Activated naive CD4-positive, alpha-beta T cell treated with anti-CD3 and anti-CD28 coated beads for 36 hours (primary cell): ENCODE measurements at places on chromosomes 7 and 10. TPM values are rescaled to one million over a fixed set of nuclear protein-coding genes. Genes with fewer than 3 reads are reported as not detected.

GRID2IP gene
- total RNA-seq, result 0.10 TPM

CUZD1 gene
- 0.54 TPM for total RNA-seq

ZNF716 gene
- not detected for total RNA-seq

DNA sequence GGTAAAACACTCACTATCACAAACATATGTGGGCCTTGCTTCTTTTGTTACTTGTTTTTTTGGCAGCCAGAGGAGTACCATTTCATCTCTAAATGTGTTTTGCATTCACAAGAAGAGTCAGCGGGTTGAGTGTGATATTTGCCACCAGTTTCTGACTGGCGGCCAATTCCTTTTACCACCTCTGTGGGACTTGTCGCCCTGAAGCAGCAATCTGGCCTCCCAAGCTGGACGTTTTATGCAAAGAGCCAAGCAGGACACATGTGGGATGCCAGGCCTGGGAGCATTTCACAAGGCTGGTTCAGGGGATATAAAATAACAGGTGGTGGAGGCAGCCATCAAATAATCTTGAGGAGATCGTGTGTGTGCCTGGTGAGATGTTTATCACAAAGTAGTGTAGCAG lies 61.8 kb upstream of the TRIL start:
- H3K4me3 ChIP-seq, result no peak overlapping the region
- no peaks in the 10 kb centered on the region for H3K4me1 ChIP-seq
- no peaks in the 10 kb centered on the region for H3K27me3 ChIP-seq
- no peak overlapping the region for H3K27ac ChIP-seq
- no peaks in the 10 kb centered on the region for H3K36me3 ChIP-seq

GRCh38 chr7:132355048-132355447 lies 221.2 kb downstream of the PLXNA4 start:
- no peak for DNase-seq
- H3K36me3 ChIP-seq, result no peaks in the 10 kb centered on the region
- no peaks in the 10 kb centered on the region for H3K4me1 ChIP-seq

GRCh38 chr10:58909881-58910280 lies 266.6 kb upstream of the PHYHIPL start:
- H3K36me3 ChIP-seq, result no peaks in the 10 kb centered on the region
- H3K27ac ChIP-seq, result no peak overlapping the region
- H3K4me3 ChIP-seq, result no peak overlapping the region
- H3K4me1 ChIP-seq, result no peaks in the 10 kb centered on the region

DNA sequence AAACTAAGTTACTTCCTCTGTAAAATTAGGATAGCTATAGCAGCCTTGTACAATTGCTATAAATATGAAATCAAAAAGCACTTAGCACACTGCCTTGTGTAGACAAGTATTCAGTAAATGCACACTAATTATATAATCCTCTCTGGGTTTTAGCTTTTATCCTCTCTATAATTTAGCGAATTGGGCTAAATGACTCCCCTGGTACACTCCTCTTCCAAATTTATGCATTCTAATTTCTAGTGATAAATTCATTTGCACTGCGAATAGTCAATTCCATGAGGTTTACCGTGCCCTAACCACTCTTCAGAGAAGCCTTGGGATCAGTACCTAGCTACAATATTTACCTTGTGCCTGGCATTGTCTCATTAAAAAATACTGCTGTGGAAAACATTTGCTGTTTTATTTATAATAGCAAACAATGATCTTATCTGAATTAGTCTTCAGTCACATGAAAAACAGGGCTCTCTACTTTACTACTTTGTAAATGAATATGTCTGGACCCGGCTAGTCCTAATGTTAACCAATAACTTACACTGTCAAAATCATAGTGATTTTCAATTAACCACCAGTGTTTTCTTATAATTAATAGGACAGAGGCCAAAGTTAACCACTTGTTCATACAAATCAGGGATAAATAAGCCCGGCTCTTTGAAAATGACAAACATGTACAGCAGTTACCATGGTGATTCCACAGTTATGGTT lies 577.9 kb downstream of the IPMK start:
- H3K4me1 ChIP-seq, result no peaks in the 10 kb centered on the region
- H3K27me3 ChIP-seq, result no peaks in the 10 kb centered on the region
- no peak for DNase-seq
- no peaks in the 10 kb centered on the region for H3K36me3 ChIP-seq

- H3K27ac ChIP-seq, result no peak overlapping the region
- peaks cover 56% of the 10 kb centered on the region for H3K36me3 ChIP-seq
- no peak overlapping the region for H3K4me3 ChIP-seq
- peaks cover 7% of the 10 kb centered on the region for H3K4me1 ChIP-seq
Observed at GRCh38 chr7:6020371-6021286, 10.5 kb upstream of the ANKRD61 start.
